Stimulated activated CD4-positive, alpha-beta T cell treated with anti-CD3 and anti-CD28 coated beads, Interleukin-15, amount 100 ng/mL, for 1 hour (primary cell): ENCODE measurements at places on chromosomes 11 and 22.

GRCh38 chr11:131665344-131665968 lies 295.0 kb downstream of the NTM start:
- no peak for DNase-seq

DNA sequence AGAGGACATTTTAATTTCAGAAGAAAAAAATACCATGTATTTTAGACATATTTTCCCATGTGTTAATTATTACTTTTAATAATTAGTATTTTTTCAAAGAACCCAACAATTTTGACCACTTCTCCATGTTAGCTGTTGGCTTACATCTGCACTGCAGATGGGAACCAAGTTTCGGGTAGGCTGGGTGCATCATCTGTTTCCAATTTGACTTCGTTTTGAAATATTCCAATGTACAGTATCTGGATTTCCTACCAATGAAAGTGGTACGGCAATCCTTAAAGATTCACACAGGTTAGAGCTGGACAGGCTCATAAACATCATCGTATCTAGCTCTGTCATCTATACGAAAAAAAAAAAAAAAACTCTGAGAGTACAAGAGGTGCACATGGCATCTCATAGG lies 670.2 kb downstream of the OPCML start:
- no peak for DNase-seq

- no peak for DNase-seq
Observed at GRCh38 chr11:66766681-66767080, 37.7 kb upstream of the SPTBN2 start.

- no peak for DNase-seq
Observed at GRCh38 chr11:17563231-17563646, 16.2 kb downstream of the OTOG start.

GRCh38 chr11:129023968-129024676 lies 81.5 kb upstream of the TP53AIP1 start:
- DNase-seq = no peak

DNA sequence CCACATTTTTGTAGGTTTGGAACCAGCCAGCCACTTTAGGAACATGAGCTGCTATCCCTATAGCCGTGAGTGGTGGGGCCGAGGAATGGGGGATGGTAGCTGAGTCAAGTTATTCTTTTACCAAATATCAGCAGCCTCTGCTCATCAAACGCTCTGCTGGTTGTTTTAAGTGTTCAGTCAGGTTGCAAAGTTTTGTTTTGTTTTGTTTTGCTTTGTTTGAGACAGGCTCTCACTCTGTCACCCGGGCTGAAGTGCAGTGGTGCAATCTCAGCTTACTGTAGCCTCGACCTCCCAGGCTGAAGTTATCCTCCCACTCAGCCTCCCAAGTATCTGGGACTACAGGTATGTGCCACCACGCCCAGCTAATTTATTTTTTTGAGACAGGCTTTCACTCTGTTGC lies 14.4 kb downstream of the CABIN1 start:
- DNase-seq = no peak

DNA sequence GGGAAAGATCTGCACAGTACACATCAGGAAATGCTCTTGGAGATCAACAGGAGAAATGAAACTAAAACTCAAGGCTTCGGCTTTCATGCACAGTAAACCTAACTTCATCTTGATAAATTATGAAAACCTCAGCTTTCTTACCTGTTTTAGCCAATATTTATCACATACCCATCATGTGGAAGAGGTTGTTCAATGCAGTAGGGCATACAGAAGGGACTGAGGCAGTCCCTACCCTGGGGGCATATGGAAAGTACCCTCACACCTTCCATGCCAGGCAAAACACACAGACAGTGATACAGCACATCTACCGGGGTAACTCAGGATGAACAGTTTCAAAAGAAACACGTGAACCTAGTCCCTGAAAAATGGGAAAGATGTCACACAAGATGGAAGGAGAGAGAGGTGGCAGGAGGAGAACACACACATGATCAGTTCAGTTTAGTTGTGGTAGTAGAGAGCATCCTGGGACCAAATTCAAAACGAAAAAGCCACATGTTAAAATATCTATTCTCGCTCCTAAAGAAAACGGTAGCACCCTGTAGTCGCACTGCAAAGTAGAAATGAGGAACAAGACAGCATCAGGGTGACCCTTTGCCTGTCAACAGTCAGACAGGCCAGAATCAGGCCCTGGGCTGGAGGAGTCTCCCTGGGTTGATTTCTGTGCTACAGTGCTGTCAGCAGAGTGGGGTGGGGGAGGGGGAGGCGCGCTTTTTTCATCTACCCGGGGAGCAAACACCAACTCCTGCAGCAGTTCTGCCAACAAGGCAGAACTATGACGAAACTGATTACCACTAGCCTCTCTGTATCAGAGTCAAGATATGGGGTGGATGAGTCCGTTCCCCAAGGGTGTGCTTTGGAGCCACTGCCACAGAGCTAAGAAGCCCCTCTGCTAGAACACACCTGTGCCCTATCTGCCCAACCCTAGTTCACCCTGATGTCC lies 1.3 kb downstream of the HIRA start:
- no peak for DNase-seq

DNA sequence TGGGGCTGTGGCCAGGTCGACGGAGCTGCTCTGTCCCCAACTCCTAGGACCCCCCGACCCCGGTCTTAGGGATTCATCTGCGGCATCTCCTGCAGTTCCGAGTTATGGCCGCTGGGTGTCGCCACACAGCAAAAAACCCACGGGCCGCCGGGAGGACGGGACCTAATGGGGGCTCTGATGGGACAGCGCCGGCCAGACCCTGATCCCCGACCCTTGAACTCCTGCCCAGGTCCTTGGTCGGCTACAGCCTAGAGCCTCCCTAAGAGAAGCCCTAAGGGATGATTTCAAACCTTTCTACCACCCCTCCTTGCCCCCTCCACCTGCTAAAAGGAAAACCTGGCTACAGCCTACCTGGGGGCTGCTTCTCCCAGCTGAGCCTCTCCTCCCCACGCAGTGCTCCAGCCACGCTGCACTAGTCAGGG lies 30.8 kb upstream of the LRRC10B start:
- DNase-seq = peak; percentile 49

DNA sequence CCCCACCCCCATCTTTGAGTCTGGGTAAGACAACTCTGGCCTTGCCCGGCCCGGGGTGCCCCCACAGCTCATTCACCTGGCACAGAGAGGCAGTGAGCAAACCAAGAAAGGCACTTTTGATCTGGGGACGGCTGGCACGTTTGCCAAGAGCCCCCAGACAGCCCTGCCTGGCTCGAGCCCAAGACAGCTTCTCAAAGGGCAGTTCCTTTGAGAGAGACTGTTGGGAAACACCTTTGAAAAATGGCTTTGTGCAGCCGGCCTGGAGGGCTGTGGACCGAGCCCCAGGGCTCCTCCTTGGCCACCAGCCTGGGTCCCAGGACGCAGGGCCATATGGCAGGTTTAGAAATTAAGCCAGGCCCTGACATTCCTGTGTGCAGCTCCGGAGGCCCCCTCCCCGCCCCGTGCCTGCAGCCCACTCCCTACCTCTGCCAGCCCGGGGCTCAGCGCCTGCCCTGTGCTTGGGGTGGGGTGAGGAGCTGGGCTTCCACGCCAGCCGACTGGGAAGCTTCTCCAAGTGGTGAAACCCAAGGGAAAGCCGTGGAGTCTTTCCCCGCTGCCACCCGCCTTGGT lies 50.2 kb upstream of the SMIM38 start:
- DNase-seq = no peak

GRCh38 chr11:119651802-119652584 lies 77.0 kb downstream of the NECTIN1 start:
- DNase-seq = no peak

DNA sequence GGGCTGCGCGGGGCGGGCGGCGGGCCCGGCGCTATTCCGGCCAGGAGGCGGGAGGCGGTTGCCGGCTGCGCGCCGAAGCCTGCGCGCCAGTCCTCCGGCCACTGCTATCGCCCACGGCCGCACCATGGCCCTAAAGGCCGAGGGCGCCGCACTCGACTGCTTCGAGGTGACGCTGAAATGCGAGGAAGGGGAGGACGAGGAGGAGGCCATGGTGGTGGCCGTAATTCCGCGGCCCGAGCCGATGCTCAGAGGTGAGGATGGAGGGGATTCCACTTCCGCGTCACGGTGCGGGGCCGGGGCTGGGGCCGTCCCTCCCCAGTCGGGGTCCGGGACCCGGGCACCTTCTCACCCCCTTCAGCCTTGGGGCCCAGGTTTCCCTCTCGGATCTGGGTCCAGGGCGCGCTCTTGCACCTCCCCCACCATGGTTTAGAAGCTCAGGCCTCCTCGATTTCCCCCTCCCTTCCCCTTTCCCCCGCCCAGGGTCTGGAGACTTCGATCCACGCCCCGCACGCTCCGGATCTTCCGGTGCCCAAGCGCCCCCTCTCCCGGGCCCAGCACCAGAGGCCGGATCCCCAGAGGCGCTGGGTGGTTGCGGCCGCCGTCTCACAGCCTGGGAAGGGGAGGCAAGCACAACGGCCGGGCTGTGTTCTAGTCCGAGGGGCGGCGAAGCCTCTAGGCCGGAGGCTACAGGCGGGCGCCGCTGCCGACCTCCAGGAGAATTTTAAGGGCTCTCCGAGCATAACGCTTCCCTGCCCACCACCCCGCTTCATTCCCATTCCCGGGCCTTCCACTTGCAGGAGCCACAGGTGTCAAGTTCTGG lies 517 bp downstream of the SPINDOC start:
- DNase-seq = no peak

- no peak for DNase-seq
Observed at GRCh38 chr11:36347384-36347906, 51.4 kb downstream of the PRR5L start.

- no peak for DNase-seq
Observed at GRCh38 chr22:40449676-40450035, 79.3 kb downstream of the SGSM3 start.

DNA sequence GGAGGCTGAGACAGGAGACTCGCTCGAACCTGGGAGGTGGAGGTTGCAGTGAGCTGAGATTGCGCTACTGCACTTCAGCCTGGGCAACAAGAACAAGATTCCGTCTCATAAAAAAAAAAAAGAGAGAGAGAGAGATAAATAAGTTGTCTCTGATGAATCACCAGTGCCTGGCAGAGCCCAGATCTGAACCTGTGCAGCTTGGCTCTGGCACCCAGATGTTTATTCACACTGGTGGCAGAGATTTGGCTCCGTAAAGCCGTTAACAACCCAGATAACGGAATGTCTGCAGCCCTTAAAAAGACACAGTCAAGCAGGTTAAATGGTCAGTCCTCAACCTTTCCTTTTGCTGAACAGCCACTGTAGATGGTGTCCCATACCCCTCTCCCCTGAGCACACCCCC lies 33.5 kb upstream of the RTL6 start:
- DNase-seq = no peak

GRCh38 chr11:66857234-66857926 lies 516 bp downstream of the LRFN4 start:
- no peak for DNase-seq

- no peak for DNase-seq
Observed at GRCh38 chr22:19913337-19913936, 28.1 kb upstream of the COMT start.

DNA sequence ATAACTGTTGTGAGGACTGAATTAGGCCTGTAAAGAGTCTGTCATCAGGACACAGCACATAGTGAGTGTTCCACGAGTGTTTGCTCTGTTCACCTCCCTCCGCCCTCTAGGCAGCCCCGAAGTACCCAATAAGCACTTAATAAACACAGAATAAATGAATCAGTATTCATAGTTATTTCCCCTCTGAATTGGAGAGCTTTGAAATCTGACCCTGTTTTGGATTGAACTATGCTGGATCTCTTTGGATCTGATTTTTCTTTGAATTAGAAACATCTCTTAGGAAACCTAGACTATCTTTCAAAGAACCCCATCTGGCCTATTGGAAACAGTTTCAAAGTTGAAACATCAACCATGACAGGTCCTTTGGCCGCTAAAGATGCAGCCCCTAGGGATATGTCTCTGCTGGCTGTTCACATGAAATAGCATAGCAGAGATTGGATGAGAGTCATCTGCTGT lies 615.5 kb downstream of the NTM start:
- DNase-seq = no peak

DNA sequence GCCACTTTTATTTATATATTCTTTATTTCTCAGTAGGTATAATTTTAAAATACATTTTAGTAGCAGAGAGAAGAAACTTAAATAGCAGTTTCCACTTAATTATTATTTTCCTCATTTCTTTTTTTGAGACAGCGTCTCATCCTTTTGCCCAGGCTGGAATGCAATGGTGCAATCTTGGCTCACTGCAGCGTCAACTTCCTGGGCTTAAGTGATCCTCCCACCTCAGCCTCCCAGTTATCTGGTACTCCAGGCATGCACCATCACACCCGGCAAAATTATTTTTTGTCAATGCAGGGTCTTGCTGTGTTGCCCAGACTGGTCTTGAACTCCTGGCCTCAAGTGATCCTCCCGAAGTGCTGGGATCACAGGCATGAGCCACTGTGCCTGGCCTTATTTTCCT lies 38.3 kb downstream of the ATG13 start:
- no peak for DNase-seq

DNA sequence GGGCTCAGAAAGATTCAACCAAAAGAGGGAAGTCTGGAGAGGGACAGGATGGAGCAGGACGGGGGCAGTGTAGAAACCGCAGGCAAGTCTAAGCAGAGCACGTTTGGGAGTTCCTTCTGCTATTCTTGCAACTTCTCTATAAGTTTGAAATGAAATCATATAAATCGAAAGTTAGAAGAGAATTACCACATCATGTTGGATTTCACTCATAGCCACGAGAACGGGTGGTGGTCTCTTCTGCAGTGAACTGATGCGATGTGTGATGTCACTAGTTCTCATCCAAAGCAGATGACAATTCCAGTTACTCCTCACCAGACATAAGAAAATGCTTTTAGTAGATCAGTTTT lies 36.0 kb downstream of the KCNQ1 start:
- DNase-seq = no peak

- DNase-seq = no peak
Observed at GRCh38 chr11:289398-289711, 429 bp downstream of the PGGHG start.

GRCh38 chr11:10413268-10413667 lies 41.8 kb upstream of the AMPD3 start:
- no peak for DNase-seq
